ENCODE measurements at places on chromosomes 3 and 15. TPM values are rescaled to one million over a fixed set of nuclear protein-coding genes. Genes with fewer than 3 reads are reported as not detected.
A peak's percentile ranks its signal among the peaks of the same experiment; 100 is the strongest.

DNA sequence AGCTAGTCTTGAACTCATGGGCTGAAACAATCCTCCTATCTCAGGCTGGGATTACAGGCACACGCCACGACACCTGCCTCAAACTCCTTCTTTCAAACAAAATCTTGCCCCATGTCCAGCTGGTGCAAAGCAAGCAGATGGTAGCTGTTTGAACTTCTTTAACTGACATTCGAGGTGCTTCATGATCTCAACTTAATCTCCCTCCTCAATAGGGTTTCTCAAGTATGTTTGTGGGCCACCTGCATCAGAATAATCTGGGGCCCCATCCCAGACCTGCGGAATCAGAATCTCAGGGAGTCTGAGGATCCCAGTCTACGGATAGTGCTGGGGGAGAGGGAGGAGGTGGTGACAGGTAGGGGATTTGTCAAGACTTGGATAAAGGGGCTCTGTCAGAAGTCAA, 20.9 kb upstream of the TRH start:
- DNase-seq, result no peak

DNA sequence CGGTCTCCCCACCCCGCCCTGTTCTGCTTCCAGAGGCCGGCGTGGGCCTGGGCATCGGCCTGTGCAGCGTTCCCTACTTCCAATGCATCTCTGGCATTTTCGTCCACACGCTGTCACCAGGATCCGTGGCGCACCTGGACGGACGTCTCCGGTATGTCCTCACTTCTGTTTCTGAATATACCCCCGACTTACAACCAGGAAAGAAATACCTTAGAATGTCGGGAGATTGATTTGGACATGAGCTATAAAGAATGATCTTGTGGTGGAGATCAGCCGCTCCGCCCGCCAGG, 41.4 kb downstream of the STARD5 start:
- no peak for DNase-seq

DNA sequence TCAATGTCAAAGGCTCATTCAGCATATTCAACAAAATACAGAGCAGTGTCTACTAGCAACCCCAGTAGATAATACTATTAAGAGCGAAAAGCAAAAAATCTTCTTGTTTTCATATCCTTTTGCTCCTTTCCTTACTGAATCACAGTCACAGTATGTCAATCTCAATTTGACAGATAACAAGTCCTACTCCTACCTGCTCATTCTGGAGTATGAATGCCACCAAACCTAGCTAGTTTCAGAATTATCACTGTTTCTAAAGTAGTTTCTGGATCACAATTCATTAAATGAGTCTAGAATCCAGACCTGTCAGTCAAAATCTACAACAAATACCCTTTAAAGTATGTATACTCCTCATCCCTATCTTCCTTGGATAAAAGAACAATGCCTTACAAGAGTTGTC, 51.5 kb downstream of the MKRN2 start:
- no peak for DNase-seq

GRCh38 chr15:96273317-96274086, 57.0 kb upstream of the NR2F2 start:
- DNase-seq, result peak; percentile 98

DNA sequence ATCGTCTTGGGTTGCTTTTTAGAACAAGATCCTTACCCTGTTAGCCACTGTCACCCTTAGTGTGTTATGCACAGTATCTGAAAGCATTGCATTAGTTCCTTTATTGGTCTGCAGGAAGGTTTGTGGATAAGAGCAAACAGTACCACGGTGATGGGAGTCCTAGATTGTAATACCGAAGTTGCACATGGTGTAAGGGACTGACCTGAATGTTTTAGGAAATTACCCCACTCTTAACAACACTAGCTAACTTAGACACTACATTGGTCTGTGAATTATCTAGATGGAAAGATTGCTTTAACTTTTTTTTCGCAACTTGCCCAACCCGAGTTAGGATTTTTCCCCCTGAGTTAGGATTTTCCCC, 1.3 kb downstream of the STT3B start:
- peak; percentile 31 for DNase-seq

The PRKCD gene
- total RNA-seq, result 4.0 TPM

DNA sequence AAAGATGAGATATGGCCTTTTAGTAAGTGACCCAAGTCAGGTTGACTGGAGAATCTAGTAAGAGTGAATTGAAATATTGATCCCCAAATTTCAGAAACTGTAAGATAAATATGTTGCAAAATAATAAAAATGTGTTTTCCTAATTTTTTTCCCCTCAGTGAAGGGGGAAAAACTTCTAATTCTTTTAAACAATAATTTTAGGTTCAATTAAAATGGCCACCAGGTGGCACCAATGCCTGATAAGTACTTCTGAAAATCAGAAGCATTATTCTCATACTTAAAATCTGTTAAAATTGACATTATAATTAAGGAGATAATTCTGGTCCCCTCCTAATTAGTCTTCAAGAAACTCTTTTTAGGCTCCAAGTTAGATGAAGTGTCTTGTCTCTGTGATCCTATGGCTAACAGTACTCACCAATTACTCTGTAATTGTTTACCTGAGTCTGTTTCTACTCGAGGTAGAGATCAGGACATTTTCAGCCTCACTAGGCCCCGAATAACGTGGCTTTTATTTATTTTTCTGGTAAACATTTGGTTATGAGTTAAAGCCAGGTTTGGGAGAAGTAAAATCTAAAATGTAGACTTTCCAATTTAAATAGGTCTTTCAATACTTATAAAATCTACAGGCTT, 52.6 kb downstream of the NMD3 start:
- peak; percentile 40 for DNase-seq

DNA sequence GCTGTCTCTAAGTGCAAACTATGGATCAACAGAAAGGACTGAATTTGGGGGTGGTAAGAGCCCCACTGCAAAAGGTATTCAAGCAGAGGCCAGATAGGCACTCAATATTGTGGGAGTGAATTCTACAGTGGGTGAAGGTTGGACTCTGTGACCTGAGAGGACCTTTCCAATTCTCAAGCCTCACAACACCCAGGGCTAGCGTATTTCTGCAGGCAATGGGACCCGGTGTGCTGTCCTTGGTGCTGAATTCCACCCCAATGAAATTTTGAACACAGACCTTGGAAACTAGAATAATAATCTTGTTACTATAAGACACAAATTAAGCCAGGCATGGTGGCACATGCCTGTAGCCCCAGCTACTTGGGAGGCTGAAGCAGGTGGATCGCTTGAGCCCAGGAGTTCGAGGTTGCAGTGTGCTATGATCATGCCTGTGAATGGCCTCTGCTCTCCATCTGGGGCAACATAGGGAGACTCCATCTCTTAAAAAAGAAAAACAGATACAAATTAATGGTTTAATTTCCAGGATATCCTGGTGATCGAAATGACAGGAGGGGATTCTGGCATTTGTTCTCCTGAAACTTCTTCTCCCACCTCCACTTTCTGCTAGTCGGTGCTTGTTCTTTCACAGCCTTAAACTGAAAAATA, 135.4 kb downstream of the RAB11A start:
- DNase-seq, result peak; percentile 39

GRCh38 chr3:197201791-197202452, 96.5 kb downstream of the DLG1 start:
- DNase-seq, result no peak

The CNTN6 gene
- 0.35 TPM for total RNA-seq

GRCh38 chr3:13769422-13769821, 110.4 kb downstream of the WNT7A start:
- no peak for DNase-seq

The XRN1 gene
- 26.6 TPM for total RNA-seq

DNA sequence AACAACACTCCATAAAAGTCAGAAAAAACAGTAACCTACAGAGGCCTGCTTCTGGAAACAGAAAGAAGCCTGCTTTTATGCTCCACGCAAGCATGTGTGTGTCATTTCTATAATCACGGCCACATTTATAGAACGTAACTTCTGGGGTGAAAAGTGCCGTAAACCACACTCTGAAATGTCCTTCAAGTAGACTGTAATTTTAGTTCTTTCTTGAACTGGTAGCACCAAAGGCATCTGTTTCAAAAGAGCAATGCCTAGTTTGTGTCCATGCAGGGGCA, 19.5 kb upstream of the CMTM7 start:
- no peak for DNase-seq

The PRR20G gene
- not detected for total RNA-seq

The CLDN11 gene
- total RNA-seq, result 27.5 TPM

DNA sequence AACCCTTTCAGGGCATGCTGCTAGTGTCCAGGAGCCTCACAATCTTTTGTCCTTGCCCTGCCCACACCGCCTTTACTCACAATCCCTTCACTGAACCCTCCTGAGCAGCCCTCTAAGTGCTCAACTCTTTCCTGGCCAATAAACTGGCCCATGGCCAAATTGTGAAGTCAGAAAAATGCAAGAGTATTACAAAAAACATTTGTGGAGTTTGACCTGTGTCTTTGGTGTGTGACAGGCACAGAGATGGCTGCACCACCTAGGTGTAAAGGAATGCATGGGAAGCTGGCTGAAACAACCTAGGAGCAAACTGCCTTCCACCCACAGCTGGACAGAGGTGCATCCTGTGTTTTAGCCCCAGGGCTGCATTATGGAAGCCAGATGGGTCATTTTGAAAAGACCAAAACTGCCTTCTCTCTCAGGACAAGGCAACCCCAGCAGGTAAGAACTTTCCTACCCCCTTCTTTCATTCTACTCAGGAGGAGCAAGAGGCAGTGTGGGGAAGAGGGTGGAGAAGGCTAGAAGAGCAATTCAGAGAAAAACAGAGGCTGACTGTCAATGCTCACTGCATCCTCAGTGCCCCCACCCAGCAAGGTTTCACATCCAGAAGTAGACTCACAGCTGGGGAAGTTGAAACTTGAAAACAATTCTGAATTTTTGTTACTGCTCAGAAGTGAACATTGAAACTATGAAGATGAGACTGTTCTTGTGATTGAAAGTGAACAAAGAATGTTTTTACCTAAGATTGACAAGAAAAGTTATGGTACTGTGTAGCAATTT, 78.6 kb downstream of the TRIM42 start:
- DNase-seq, result peak; percentile 10

DNA sequence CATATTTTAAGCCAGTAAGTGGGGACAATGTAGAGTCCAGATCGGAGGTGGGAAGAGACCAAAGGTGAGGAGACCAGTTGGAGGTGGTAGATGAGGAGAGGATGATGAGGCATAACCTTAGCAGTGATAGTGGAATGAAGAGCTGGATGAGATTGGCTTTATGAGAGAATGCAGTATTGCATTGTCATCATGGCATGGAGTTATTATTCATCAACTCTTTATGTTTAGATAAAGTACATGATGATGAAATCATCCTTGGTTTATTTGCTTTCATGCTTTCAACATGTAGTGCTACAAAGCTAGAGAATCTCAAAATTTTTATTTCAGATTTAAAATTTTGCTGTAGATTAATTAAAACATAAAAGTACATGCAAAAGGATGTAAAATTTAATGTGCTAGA, 64.0 kb downstream of the PPM1L start:
- no peak for DNase-seq

The PLCH1 gene
- 2.8 TPM for total RNA-seq

GRCh38 chr3:43041517-43041916, 62.4 kb downstream of the GASK1A start:
- no peak for DNase-seq

- no peak for DNase-seq
Measured at GRCh38 chr15:76075046-76075445, 15.3 kb downstream of the TMEM266 start.

DNA sequence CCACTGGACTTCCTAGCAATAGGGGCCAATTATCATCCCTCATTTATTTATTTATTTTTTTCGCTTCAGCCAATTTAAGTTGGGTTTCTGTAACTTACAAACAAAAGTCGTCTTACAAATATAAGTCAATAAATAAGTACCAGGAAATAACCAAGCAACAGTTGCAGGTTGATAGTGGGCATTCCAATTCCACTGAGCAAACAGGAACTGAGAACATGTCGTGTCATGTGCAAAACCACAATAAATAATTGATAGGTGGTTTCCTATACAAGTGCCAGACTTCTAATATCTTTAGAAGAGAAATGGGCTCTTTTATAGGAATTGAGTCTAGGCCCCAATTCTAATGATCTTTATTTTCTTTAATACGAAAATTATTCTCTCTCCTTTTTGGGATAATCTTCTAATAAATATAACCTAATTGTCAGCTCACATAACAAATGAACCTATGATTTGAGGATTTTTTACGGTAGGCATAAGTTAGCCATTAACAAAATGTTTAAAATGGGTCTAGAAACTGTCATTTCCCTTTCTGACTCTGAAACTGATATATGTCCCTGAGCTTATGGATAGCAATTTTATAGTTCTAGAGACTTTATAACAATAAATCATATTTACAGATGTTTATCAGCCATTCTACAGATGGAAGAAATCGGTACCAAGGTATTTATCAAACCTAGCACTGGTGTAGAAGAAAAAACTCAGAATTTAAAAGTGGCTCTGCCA, 571.8 kb downstream of the FOXP1 start:
- peak; percentile 78 for DNase-seq

- no peak for DNase-seq
Measured at GRCh38 chr3:34292605-34293300, 494.3 kb downstream of the PDCD6IP start.

The ASB14 gene
- not detected for total RNA-seq

The CAMKV gene
- total RNA-seq, result not detected

The SCAMP5 gene
- total RNA-seq, result 0.69 TPM

DNA sequence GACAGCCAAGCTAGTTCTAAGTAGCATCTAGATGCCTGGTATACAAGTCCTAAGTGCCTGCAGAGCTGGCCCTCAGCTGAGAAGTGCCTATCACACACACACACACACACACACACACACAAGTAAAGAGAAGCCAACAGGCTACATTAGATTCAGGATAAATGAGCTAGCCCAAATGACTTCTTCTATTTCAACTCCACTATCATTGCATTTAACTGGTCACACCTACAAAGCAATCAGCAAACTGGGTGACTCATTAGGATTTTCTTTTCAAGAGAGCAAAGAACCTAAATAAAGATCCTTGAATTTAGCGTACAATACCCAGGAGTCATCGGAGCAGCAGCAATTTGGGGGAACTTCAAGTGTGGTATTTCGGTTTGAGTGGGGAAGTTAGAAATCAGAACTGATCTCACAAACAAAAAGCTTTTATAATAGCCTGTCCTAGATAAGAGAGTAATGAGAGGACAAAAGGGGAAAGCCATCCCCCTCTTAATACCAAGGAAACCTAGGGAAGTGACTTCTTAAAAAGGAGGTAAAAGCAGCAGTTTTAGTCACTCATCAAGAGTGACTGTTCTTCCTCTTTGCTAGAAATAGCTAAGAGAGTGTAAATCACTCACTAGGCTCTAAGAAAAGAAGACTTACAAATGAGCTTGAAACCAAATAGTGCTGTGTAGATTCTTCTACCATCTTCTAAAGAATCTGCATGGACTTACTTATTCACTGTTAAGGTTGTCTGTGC, 112.7 kb downstream of the TNIK start:
- no peak for DNase-seq

Measured in renal cortical epithelial cell (primary cell).